IMR-90 (cell line): ENCODE measurements at places on chromosomes 1 and 21.

- no peak for DNase-seq
Observed at GRCh38 chr1:35164893-35165292, 28.1 kb downstream of the SFPQ start.

DNA sequence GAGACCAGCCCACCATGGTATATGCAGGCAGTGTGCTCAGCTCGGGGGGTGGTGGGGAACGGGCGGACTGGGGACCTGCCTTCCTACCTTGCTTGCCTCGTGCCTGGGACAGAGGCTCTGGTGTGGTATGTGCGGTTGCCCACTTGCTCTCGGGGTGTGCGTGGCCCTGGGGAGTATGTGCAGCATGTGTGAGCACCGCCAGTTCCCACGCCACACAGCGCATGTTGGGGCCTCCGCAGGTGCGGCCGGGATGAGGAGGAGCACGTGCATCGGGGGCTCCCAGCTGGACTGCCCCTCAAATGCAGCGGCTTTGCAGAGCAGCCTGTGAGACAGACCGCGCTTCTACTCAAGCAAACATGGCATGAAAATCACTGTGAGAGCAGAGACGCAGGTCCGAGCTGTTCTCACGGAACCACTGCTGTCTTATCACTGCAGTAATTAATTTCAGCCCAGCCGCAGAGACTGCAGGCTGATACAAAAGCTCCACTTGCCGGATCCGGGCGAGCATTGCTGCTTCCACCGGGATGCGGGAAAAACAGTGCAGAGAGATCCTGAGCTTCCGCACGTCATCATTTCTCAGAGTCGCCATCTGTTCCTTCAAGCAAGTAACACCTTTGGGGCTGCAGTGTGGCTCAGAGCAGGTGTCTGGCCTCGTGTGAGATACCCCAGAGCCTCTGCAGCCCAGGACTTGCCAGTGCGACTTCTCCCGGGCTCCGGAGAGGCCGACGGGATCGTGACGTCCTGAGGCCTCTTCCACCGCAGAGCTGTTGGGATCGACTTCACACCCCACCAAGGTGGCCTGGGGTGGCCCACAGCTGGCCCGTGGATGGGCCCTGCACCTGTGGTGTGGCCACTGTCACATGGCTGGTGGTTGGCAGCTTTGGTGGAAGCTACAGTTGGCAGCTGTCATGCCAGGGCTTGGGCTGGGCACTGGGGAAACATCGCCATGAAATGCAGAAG, 92.6 kb upstream of the ACTRT2 start:
- DNase-seq, result no peak

DNA sequence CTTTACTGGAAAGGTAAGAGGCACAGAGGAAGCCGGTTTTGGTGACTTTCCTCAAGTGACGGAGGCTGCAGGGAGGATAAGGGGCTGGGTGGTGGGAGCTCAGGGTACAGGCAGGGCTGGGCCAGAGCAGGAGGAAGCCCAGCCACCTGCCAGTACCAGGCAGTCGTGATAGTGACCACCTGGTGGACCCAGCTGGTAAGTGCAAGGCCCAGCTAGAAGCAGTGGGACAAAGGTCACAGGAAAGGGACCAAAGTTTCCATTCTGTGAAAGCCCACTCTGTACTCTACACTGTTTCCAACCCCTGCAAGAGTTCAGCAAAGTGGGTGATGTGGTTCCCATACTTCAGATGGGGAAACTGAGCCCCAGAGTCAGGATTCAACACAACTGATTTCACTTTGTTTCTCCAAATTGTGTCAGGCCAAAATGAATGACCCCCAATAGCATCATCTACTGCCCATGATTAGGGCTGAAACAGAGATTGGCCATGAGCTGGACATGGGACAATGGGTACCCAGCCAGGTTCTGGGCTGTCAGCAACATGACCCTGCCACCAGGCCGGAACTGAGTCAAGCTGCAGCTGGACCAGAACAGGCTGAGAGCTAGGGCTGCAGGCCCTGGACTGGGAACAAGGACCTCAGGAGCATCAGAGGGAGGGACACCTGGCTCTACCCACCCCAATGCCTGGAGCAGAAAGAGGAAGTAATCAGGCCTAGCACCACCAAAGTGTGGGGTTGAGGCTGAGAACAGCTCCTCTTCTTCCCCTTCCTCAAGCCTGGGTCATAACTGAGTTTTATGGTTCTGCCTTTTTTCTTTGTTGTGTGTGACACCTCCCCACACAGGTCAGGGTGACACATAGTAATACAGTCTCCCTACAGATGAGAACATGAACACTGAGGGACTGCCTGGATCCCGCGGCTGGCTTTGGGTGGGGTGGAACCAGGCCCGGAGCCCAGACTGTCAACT, 50.2 kb downstream of the KCNN3 start:
- no peak for DNase-seq

DNA sequence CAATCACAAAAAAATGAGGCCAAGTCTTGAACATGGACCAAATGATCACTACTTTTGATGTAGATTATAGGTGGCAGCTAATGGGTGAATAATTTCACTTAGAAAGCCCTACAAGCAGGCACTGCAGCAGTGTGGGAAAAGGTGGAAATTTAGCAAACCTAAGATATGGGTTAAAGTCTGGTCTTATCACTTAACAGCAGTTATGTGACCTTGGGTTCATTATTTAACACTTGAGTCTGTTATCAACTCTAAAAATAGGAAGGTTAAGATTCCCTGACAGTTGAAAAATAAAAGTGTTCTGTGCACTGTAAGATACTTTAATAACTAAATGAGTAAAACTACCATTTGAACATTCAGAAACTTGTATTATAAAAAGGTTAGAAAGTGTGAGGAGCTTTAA, 47.5 kb downstream of the SSX2IP start:
- DNase-seq, result no peak

DNA sequence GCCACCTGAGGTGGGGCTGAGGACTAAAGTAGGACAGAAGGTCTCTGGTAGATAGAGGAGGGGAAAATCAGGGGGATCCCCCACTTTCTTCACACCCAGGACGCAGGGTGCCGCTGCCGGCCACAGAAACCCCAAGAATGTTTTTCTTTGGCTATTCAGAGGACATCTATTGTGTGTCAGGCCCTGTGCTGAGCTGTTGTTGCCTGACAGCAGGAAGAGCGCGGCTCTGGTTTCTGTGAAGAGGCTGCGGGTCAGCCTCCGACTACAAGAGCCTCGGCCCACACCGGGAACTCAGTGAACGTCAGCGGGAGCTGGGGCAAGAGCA, 407 bp upstream of the PIGV start:
- peak; percentile 53 for DNase-seq

GRCh38 chr1:155250633-155251449, 4.4 kb downstream of the ENTREP3 start:
- peak; percentile 85 for DNase-seq

DNA sequence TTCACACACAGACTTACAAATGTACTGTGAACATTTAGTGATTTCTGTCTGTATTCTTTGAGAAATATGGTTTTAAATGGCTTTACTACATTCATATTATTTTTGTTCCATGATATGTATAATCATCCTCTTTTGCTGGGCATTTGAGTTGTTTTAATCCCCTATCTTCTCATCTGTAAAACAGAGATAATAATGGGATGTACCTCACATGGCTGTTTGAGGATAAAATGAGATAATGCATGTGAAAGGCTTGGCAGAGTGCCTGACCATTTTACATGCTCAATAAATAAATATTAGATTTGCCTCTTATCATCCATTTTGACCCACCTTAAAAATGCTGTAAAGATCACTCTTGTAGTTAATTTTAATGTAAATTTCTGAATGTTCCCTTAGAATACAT, 197.2 kb downstream of the C1orf94 start:
- no peak for DNase-seq

DNA sequence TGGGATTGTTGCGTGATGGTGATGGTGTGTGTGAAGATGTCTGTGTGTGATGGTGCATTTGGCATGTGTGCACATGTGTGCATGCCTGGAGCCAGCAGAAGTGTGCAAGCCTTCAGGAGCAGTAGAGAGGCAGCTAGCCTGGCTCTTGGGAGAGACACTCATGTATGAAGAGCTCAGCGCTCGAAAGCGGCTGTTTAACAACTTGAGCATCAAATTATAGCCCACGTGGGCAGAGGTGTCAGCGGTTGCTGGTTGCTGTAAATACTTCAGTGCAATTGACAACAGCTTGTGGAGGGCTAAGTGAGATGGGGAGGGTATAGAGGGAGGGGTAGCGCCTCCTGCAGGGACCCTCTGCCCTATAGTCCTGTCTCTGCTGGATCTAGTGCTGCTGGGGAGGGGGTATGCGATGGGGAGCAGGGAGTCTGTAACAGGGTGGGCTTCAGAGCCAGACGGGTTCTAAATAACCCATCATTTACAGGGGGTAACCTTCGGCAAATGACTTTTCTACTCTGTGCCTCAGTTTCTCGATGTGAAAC, 21.5 kb downstream of the FOXD2 start:
- no peak for DNase-seq

DNA sequence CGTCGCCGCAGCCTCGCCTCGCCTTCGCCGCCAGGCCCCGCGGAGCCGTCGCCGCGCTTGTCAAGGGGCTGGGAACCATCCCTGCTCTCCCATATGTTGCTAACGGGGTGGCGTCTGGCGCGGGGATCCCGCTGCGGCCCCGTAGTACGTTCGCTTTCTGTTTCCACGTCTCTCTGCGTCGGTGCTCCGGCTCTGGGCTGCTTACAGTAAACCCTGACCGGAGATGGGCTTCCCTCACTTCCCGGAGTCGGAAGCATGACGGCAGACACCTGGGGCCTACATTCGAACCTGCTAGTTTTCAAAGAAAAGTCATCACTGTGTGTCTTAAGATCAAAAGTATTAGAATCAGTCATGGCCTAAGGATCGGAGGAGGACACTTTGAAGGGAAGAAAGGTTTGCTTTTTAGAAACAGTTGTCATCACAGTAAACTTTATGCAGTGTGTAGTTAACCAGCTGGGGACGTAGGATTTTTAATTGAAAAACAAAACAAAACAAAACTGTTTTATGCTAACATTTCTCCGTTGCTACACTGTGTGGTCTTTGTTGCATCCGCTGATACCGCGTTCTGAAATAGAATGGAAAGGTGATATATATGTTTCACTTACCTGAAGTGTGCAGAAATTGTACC, 69.0 kb downstream of the SLC35A3 start:
- DNase-seq, result peak; percentile 72

DNA sequence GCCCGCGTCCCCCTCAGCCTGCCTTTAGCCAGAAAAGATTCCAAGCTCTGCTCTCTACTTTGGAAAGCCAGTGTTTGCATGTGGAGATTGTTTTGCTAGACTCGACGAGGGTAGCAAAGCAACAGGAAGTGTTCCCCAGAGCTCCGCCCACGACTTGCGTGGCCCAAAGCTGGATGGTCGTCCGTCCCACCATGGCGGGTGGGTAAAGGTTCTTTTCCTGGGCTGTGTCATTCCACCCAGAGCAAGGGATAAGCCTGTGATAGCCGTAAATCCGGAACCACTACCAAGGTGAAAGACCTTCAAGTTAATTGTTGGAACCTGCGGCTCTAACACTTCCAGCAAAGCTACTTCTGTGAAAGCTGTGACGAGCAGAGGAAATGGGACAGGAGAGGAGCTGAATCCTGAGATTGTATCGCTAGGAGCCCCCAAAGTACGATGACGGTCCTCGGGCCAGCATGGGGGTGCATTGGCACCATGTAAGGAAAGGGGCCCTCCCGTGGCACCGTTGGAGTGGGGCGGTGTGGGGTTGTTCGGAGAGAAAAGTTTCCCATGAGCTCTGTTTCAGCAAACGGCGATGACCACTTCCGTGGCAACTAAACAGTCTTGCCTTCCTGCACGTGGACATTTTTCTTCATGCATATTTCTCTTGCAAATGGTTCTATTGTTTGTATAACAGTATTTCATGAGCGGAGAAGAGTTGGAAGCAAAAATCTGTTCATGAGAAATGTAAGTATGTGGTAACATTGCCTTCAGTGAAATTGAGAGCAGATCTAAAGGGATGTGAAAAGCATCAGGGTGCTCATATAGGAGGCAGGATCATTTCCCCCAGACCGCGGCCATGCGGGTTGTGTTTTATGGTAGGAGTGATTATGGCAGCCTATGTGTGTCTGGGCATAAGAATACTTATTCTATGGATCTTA, 8.4 kb downstream of the MX2 start:
- no peak for DNase-seq
